ENCODE measurements at places on chromosomes 13 and 19.

GRCh38 chr19:1270213-1270853, 1.2 kb downstream of the CIRBP start:
- H3K27me3 ChIP-seq: no peaks in the 10 kb centered on the region
- H3K4me1 ChIP-seq: peaks cover 87% of the 10 kb centered on the region
- H3K27ac ChIP-seq: peak overlapping the region; percentile 99

DNA sequence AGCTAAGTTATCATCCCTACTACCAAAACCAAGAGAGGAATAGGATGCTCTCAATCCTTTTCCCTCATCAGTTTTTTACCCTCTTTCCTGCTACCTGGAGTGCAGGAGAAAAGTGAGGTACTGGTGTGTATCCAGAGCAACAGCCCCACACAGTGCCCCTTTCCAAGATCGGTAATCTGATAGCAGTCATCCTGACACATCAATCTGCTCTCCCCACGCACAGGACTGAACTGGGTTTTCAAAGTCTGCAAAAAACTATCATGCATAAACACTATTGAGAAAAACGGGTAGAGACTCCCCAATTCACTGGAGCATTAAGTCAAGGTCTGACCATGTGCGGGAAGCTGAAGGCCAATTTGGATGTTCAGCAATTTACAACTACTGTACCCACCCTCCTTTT, 284.8 kb downstream of the RBM26 start:
- no peaks in the 10 kb centered on the region for H3K36me3 ChIP-seq
- no peak for DNase-seq
- no peaks in the 10 kb centered on the region for H3K4me1 ChIP-seq
- no peak overlapping the region for H3K27ac ChIP-seq
- H3K4me3 ChIP-seq: no peak overlapping the region
- H3K27me3 ChIP-seq: no peaks in the 10 kb centered on the region

DNA sequence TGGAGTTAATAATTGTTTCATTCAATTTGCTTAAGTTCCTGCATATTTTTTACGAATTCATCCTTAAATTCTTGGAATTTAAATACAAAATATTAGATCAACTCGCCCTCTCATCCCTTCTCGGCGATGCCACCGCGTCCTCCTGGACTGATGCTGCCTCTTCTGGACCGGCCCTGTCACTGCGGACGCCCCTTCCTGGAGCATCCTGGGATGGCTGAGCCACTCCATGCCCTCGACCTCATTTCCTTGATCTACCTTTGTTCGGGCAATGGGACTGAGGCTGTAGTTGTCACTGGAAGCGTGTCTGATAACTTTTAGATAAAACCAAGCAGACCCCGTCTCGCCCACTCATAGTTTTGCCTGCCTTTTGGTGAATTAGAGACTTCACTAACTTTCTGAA, 283.7 kb downstream of the TEX29 start:
- no peaks in the 10 kb centered on the region for H3K27me3 ChIP-seq
- no peak overlapping the region for H3K4me3 ChIP-seq
- H3K36me3 ChIP-seq: no peaks in the 10 kb centered on the region
- no peaks in the 10 kb centered on the region for H3K4me1 ChIP-seq

- DNase-seq: no peak
- no peaks in the 10 kb centered on the region for H3K27me3 ChIP-seq
- no peak overlapping the region for H3K27ac ChIP-seq
- no peaks in the 10 kb centered on the region for H3K36me3 ChIP-seq
- no peak overlapping the region for H3K4me3 ChIP-seq
Observed at GRCh38 chr13:74921326-74921725, 560.6 kb downstream of the TBC1D4 start.

DNA sequence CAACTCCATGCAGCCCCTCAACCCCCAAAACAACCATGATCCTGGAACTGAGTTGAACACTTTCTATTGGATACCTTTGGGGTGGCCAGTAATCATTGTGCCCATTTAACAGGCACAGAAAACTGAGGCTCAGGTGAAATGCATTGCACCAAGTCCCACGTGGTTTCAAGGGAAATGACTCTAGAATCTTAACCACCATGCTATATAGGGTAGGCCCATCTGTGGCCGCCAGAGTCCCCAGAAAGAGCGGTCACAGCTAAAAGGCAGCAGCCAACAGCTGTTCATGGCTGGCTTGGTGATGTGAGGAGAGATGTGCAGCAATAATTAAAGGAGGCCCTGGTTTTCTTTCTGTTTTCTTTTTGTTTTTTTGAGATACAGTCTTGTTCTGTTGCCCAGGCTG, 2.6 kb downstream of the CNN1 start:
- H3K27ac ChIP-seq: peak overlapping the region; percentile 94
- DNase-seq: no peak
- H3K36me3 ChIP-seq: peaks cover 32% of the 10 kb centered on the region
- H3K4me3 ChIP-seq: peak overlapping the region; percentile 86
- H3K4me1 ChIP-seq: peaks cover 9% of the 10 kb centered on the region

- peak overlapping the region; percentile 43 for H3K4me3 ChIP-seq
- no peaks in the 10 kb centered on the region for H3K36me3 ChIP-seq
- H3K4me1 ChIP-seq: peaks cover 16% of the 10 kb centered on the region
Observed at GRCh38 chr13:106710266-106710665, 142.3 kb upstream of the ARGLU1 start.

- H3K27ac ChIP-seq: no peak overlapping the region
- no peak overlapping the region for H3K4me3 ChIP-seq
- no peaks in the 10 kb centered on the region for H3K27me3 ChIP-seq
- H3K4me1 ChIP-seq: no peaks in the 10 kb centered on the region
- no peak for DNase-seq
Observed at GRCh38 chr13:43273362-43273761, 250.0 kb downstream of the DNAJC15 start.

DNA sequence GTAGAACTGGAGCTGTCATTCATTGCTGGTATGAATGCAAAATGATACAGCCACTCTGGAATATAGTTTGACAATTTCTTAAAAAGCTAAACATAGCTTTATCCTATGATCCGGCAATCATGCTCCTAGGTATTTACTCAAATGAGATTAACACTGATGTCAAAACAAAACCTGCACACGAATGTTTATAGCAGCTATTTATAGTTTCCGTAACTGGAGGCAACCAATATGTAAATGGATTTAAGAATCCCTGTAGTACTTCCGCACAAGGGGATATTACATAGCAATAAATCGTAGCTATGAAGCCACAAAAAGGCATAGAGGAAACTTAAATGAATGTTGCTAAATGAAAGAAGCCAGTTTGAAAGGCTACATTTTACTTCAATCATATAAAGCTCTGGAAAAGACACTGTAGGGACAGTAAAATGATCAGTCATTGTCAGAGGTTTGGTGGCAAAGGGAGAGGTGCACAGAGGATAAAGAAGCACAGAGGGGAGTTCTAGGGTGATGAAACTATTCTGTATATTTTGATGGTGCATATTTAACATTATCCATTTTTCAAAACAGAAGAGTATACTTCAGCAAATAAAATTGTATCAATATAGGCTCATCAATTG, 1893.0 kb upstream of the PCDH20 start:
- no peak overlapping the region for H3K27ac ChIP-seq
- H3K4me1 ChIP-seq: no peaks in the 10 kb centered on the region
- H3K36me3 ChIP-seq: no peaks in the 10 kb centered on the region
- no peak overlapping the region for H3K4me3 ChIP-seq

GRCh38 chr19:34232566-34233481, 21.5 kb upstream of the GARRE1 start:
- peak overlapping the region; percentile 60 for H3K4me3 ChIP-seq
- no peak for DNase-seq
- H3K36me3 ChIP-seq: peaks cover 5% of the 10 kb centered on the region
- H3K4me1 ChIP-seq: peaks cover 17% of the 10 kb centered on the region
